ENCODE measurements at places on chromosomes 6 and 20.

- no peak for DNase-seq
Observed at GRCh38 chr20:47315339-47316056, 41.0 kb downstream of the ZMYND8 start.

DNA sequence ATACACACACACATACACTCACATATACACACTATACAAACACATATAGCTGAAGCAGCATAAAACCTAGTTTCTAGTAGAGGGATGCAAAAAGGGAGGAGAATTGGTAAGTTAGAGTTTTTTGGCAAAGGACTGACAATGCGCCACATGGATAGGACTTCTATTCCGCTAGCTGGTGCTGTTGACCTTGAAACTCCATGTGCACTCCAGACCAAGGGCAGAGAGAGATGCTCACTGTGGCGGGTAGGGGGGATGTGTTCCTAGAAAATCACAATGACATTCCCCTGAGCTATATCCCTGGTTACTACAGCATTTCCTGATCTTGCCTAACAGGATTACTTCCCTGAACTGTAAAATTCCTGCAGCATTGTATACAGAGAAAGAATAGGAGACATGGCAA, 19.2 kb downstream of the MICA start:
- DNase-seq = no peak

DNA sequence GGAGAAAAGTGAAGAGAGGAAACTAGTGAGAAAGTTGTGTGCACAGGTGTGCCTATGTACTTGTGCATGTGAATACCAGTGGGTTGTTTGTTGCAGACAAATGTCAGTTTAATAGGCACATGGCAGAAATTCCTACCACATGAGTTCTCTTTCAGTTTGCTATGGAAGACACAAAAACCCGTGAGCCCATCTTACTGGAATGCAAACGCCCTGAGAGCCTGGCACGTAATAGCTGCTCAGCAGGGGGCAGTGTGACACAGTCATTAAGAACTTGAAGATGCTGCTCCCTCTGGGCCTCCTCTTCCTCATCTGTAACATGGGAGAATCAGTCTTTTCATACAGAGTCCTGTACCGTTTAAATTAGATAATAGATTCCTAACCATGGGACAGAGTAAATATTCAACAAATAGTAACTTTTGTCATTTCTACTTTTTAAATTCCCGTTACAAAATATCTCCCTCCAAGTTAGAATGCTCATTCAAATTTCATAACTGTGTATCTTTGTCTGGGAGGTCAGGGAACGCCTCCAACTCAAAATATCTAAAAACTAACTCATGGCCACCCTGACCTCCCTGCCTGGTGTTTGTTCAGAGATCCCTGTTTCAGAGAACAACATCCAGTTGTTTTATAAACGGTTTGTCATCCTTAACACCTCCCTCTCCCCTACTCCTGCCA, 802.9 kb downstream of the MAFB start:
- peak; percentile 72 for DNase-seq

- DNase-seq = peak; percentile 74
Observed at GRCh38 chr6:31128093-31128676, 7.9 kb upstream of the CDSN start.

- DNase-seq = no peak
Observed at GRCh38 chr20:34052414-34052813, 58.7 kb downstream of the RALY start.

GRCh38 chr20:32163951-32164350, 43.6 kb downstream of the PLAGL2 start:
- DNase-seq = no peak

DNA sequence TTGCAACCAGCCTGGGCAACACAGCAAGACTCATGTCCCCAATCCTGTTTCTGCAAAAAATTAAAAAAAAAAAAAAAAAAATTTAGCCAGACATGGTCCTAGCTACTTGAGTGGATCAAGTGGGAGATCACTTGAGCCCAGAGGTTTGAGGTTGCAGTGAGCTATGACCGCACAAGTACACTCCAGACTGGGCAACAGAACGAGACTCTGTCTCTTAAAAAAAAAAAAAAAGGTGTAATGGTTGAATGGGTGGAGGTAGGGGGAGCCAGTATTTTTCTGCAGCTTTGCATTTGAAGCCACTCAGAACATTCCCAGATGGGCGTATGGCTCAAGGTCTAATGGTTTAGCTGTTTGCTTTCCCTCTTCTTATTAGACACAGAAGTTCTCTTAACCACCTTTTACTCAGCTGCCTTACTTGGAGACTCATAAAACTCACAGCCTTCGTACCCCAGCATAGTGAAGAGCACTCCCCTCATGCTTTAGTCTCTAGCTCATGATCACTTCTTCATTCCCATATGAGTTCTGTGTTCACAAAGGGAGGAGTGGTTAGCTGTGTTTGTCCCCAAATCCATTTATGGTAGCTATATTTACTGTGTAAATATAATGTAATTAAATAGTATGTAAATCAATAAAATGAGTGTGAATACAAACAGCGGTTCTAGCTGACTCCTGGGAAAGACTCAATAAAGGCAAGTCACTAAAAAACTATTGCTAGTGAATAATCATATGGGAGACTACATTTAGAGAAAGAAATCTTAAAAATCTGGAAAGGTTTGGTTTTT, 9.0 kb downstream of the FKBP1A start:
- no peak for DNase-seq

DNA sequence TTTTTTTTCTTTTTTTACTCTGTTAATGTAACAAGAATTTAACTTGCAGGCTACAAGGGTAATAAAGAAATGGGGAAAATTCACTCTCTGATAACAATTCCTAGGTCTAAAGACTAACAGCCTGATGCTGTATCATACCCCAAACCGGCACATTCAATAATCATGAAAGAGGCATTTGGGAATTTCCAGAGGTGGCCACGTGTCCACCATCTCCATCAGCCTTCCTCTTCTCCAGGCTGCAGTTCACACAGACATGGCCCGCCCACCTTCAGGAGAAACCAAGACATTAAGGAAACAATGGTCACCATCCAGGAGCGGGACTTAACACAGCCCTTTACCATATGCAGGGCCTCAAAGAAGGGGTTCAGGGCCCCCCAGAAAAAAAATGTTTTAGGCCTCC, 44.8 kb downstream of the PDE10A start:
- no peak for DNase-seq

DNA sequence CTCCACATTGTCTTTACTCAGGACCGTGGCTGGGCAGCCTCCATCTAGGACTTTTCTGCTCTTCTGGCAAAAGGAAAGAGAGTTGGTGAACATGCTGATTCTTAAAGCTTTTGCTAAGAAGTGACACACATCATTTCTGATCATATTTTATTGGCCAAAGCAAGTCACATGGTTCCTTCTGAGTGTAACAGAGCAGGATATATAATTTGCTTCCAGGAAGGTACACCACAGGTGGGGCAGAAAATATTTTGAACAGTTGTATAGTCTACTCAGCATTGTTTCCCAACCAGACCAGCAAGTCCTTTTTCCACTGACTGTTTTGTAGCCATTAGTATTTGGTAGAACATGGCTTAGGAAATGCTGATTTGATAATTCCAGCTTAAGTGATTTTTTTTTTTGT, 73.5 kb downstream of the AKAP7 start:
- DNase-seq = no peak
